ENCODE measurements at places on chromosomes 1 and 21. TPM values are rescaled to one million over a fixed set of nuclear protein-coding genes. Genes with fewer than 3 reads are reported as not detected.

DNA sequence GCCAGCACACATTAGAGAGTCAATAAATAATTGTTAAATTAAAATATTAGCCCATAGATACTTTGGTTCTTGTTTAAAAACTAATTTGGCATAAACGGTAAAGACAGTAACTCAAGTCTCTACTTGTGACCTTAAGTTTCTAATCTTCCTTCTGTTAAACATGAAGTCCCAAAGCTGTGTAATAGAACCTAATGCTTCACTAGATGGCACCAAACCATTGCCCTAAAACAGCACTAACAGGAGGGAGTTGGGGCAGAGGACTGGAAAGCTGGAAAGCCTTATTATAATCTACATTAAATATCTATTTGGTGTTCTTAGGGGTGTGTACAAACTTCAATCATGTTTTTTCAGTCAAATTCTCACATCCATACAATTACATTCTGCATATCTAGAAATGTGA lies 176.7 kb downstream of the OLFM3 start:
- DNase-seq, result no peak

DNA sequence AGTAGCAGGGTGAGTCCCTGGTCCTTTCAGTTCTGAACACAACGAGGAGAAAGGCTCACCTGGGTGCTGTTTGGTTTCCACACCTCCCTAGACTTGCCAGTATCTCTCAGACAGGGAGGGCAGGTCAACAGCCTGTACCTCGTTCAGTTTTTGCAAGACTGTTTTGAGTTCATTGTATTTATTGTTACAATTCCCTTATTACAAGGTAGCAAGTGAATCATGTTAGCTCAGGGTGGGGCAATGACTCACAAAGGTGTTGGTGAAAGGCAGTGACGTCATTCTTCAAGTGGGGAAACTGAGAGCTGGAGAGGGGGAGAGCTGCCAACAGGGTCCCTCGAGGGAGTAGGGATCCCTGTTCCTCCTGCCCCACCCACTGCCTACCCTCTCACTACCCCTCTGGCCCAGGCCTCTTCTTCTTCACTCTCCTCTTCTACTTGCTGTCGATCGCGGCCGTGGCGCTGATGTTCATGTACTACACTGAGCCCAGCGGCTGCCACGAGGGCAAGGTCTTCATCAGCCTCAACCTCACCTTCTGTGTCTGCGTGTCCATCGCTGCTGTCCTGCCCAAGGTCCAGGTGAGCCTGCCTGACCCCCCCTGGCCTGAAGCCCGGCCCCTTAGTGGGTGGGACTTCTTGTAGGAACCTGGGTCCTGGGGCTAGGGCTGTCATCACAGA lies 13.4 kb downstream of the SERINC2 start:
- peak; percentile 50 for DNase-seq

The CD1B gene
- total RNA-seq, result not detected

DNA sequence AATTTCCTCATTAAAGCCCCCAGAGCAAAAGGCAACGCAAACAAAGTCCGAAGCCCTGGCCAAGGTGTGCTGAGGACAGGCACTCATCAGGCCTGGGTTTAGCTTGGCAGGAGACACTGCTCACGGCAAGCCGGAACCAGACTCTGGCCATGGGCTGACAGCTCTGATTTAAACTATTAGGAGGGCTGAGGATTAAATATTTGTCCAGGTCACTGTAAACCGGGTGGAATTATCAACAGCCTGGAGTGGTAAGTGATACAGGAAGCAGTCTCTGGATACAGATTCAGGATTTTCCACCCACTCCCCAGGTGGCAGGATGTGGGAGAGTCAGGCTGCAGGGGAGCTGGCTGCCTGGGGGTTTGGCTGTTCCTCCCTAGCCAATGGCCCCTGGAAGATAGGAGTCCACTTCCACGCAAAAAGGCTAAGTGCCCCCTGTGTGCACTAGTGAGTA lies 42.4 kb downstream of the SLC66A1 start:
- no peak for DNase-seq

The LRRC3 gene
- 5.6 TPM for total RNA-seq

DNA sequence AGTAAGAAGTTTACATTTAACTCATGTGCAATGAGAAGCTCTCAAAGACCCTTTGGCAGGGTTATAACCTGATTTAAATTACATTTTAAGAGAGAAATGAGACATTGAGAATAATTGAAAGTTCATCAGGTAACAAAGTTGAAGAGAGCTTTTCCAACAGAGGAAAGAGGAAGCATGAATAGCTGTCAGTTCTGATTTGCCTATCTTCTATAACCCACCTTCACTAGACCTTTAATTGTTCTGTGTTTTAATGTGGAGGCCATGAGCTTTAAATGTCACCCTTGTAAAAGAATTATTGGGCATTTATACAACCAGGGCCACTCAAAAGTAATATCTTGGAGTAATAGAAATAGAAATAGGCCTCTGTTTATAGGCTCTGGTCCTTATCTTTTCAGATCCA lies 9.3 kb upstream of the FCRL1 start:
- no peak for DNase-seq

The PPP1R15B gene
- 58.6 TPM for total RNA-seq

GRCh38 chr1:60762176-60762575 lies 320.2 kb upstream of the NFIA start:
- DNase-seq, result no peak

The KCNE2 gene
- not detected for total RNA-seq

- DNase-seq, result no peak
These were observed 212.4 kb downstream of the GPATCH2 start for GRCh38 chr1:217418269-217419193.

GRCh38 chr1:65687428-65688214 lies 105.1 kb upstream of the PDE4B start:
- peak; percentile 90 for DNase-seq

The SLC6A17 gene
- 0.14 TPM for total RNA-seq

DNA sequence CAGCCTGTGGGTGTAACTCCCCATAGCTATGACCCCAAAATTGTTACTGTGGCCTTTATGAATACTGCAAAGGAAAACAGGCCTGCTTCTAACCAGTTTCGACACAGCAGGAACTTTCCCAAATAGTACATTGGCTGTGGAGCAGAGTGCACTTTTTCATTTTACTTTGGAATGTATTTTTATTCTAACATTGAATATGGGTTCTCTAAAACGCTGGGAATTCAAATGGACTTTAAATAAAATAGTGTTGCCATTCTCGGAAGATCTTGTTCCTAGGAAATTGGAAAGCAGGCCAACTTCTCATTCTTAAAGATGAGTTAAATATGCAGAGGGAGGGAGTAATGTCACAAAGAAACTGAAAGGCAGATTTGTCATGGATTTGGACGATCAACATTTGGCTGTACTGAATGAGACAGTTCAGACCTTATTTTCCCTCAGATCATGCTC lies 39.6 kb upstream of the ARHGAP29 start:
- no peak for DNase-seq

The TCHH gene
- total RNA-seq, result not detected

GRCh38 chr1:230567221-230567575 lies 75.1 kb upstream of the COG2 start:
- DNase-seq, result no peak

- no peak for DNase-seq
These were observed 449.2 kb downstream of the CAMTA1 start for GRCh38 chr1:7234471-7234755.

GRCh38 chr1:173415905-173416450 lies 61.2 kb upstream of the PRDX6 start:
- DNase-seq, result no peak

DNA sequence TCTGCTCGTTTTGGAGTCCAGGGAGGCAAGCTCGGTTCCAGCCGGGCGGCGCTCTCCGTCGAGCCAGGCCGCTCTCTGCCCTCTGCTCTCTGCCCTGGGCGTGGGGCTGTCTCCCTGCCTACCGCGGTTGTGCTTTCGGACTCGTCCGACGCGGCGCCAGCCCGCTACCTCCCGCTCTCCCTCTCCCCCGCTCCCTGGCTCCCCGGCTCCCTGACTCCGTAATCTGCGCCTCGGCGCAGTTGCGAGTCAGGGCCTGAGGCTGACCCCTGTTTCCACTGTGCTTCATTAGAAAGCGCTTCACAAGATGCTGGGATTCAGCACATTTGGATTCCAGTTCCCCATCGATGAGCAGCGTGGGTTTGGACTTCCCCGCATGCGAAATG lies 2.2 kb downstream of the SOX13 start:
- DNase-seq, result peak; percentile 67

DNA sequence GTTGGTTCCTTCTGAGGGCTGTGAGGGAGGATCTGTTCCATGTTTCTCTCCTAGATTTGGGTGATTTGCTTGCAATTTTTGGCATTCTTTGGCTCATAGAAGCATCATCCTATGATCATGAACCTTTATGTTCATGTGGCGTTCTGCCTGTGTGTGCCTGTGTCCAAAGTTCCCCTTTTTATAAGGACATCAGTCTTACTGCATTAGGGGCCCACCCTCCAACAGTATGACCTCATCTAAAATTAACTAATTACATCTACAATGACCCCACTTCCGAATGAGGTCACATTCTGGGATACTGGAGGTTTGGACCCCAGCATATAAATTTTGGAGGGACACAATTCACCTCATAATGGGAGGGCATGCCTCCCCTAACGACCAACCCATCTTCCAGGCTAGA lies 12.8 kb upstream of the CAMK1G start:
- DNase-seq, result no peak

DNA sequence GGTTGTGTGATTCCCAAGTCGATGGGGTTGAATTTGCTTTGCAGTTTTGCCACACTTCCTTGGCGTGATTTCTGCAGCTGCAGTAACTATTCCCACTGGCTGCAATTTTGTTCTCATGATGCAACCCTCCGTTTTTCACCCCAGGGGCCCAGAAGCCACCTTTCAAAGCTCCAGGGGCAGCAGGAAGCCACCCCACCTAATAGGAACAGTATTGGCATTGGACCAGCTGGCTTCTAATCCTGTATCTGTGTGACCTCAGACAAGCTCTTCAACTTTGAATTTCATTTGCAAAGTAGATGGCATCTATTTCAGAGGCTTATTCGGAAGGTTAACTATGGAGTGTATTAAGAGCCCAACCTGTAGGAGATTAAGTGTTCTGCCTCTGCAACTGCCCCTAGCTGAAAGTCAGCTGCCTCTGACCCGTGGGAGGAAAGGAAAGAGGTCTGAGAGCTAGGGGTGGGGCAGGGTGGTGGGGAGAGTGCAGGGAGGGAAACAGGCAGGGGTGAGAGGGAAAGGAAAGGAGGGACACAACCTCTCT lies 12.6 kb downstream of the C1orf115 start:
- no peak for DNase-seq

DNA sequence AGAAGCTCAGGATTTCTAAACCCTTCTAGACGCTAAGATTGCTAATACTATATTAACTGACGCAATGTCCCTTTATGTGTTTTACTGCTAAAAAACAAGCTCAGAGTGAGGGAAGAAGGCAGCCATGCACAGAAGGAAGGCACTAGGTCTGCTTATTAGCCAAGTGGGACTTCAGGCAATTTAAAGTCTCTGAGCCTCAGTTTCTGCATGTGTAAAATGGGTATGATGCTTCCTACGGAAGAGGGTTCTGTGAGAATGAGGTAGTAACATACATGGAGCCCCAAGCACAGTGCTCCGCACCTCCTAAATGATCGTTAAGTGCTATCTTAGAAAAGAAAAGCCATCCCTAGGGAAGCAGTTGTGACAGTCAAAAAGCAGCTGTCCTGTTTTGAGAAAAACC lies 16.9 kb downstream of the MIS18A start:
- no peak for DNase-seq

All from transverse colon (tissue), 4 donors.